Karpas-422 (cell line): ENCODE measurements at places on chromosomes 4 and X.
A peak's percentile ranks its signal among the peaks of the same experiment; 100 is the strongest.

- no peak for DNase-seq
Measured at GRCh38 chr4:38612646-38613414, 51.2 kb upstream of the KLF3 start.

DNA sequence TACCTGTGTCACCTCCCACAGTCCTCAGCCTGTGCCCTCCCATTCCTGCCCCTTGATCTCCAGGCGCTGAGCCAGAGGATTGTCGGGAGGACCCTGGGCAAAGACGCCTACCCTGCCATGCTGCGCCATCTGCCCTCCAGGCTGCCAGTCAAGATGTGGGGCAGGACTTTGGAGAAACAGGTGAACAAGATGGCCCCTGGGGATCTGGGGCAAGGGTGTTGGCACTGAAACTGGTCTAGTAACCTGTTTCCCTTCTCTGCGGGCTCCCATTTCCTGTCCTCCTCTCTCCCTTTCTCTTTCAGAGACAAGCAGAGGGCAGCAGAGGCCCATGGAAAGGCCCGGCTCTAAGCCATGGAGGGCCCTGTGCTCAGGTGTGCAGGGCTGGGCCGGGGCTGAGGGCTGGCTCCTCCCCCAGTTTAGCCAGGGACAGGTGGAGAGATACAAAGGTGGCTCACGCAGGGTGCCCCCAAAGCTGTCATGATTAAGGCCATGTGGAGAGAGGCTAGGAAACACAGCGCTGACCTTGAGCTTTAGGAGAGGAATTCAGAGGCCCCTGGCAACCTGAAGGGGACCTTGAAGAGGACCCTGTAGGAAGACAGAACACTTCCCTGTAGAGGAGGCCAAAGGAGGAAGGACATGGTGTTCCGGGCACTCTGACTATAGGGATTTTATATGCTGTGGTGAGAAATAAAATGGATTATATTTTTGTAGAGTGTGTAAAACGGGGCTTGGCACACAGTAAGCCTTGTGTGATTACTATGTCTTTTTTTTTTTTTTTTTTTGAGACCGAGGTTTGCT is at the start of gene GLOD5:
Gene GLOD5 (plus strand): TSS at position 74 of the 798 bp plus-strand sequence. CDS start 44 bp downstream, at position 118.
- DNase-seq, result peak; percentile 58

DNA sequence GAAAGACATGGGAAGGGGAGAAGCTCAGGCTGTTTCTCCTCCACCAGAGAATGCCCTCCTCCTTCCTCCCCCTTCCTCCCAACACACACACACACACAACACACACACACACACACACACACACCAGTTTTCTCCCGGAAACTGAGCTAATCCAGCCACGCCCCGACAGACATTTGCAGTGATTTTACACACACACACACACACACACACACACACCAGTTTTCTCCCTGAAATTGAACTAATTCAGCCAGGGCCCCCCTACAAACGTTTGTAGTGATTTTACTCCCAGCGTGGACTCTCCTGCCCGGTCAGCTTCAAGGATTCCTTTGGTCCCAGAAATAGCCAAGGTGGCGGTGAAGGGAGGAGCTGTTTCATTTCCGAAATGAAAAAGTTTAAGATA is 32.9 kb upstream of the STX18 start:
- DNase-seq, result peak; percentile 48

DNA sequence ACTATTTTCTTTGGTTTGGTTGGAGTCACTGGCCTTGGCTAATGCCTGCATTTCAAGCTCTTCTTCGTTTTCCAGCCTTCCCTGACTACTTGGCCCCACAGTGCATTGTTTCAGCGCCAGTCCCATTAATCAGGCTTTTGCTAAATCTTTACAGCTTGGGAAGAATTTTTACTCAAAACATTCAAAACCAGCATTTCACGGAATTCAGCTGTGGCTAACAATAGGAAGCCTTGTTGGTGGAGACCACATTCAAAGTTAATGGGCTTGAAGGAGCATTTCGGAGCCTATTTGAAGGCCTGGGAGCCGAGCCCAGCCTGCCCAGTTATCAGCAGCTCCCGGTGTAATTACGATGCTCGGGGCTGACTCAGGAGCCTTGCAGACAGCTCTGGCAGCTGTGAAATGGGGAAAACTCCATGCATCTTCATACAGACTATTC is 30.8 kb upstream of the VCX2 start:
- no peak for DNase-seq

GRCh38 chrX:50188859-50189600 is 11.8 kb downstream of the AKAP4 start:
- DNase-seq, result no peak
